Kidney (tissue), 22 donors: ENCODE measurements at places on chromosomes 4 and X. TPM values are rescaled to one million over a fixed set of nuclear protein-coding genes. Genes with fewer than 3 reads are reported as not detected.

The TCEAL4 gene
- polyA plus RNA-seq, result 193 TPM

- DNase-seq, result no peak
Observed at GRCh38 chr4:16048619-16049419, 35.0 kb downstream of the PROM1 start.

GRCh38 chrX:110531873-110532580, 173.4 kb downstream of the RTL9 start:
- DNase-seq, result no peak

The GLOD5 gene
- 12.6 TPM for polyA plus RNA-seq

The FDCSP gene
- polyA plus RNA-seq, result not detected

DNA sequence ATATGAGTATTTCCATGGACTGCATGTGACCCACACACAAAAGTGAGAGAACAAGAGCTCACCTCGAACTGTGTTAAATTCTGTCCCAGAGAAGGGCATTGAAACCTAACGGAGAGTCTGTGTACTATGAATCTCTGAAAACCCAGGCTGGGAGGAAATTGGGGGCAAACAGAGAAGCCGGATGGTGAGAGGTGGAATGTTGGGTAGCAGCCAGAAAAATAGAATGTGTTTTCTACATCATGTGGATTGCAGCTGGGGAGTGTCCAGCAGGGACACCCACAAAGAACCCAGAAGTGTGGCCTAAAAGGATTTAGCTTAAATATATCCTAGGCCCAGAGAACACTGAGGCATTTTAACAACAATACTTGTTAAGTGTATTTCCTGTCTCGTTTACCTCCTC, 38.6 kb downstream of the MND1 start:
- DNase-seq, result no peak

The ZBTB49 gene
- 2.8 TPM for polyA plus RNA-seq

The PTTG2 gene
- polyA plus RNA-seq, result not detected

DNA sequence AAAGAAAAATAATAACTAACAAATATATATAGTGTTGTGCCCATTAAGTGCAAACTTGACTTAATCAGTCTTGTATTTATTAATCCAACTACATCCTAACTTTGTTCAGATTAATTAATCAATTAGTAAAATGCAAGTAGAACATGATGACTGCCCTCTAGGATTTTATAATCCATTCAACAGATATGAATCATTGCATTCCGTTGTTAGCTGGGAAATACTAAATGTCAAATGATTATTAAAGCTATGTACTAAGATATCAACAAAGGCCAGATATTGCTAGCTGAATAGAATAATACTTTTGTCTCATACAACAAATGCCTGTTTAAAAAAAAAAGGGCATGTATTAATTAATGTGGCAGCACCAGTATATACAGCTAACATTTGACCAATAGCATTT, 1366.3 kb downstream of the STIM2 start:
- no peak for DNase-seq

- DNase-seq, result no peak
Observed at GRCh38 chr4:40502220-40502619, 127.4 kb downstream of the RBM47 start.

- no peak for DNase-seq
Observed at GRCh38 chr4:10613926-10614478, 70.6 kb downstream of the CLNK start.

The EMCN gene
- 140 TPM for polyA plus RNA-seq

DNA sequence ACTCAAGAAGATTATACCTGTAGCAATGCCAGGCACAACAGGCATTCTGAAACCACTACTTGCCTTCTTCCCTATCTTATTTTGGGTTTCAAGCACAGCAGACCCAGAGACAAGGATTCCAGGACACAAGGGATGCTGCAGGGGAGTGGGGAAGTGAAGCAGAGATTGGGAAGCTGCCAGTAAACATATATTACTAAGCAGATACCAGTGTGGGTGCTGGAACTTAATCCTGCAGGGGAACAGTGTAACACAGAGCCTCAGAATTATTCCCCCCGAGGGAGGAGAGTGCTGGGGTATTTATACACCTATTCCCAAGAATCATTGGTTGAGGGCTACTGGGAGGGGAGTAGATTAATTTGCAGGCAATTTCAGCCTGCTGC, 33.3 kb upstream of the MAML3 start:
- DNase-seq, result no peak

The FABP2 gene
- polyA plus RNA-seq, result not detected

DNA sequence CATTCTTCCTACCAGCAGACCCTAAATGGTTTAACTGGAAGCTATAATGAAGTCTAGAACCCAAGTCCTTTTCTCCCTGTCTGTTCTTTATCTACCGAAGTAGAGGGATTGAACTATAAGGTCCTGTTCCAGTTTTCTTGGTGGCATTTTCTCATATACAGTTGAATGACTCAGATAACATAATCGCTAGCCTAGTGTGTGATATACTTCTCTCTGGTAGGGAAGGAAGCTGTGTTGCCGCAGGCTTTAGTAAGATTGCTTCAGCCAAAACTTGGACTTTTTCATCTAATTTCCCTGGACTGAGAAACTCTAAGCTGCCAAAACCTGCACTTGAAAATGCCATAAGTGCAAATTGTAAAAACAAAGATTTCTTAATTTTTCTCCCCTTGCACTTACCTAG, 123.4 kb downstream of the NWD2 start:
- no peak for DNase-seq

DNA sequence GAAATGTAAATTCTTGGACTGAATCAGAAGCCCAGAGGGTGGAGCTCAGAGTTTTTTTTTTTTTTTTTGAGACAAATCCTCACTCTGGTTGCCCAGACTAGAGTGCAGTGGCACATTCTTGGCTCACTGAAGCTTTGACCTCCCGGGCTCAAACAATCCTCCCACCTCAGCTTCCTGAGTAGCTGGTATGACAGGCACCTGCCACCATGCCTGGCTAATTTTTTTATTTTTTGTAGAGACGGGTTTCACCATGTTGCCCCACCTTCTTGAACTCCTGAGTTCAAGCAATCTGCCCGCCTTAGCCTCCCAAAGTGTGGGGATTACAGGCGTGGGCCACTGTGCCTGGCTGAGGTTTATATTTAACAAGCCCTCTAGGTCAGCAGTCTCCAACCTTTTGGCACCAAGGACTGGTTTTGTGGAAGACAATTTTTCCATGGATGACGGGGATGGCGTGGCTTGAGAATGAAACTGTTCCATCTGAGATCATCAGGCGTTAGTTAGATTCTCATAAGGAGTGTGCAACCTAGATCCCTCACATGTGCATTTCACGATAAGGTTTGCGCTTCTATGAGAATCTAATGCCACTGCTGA, 76.7 kb downstream of the FHIP1A start:
- DNase-seq, result no peak

DNA sequence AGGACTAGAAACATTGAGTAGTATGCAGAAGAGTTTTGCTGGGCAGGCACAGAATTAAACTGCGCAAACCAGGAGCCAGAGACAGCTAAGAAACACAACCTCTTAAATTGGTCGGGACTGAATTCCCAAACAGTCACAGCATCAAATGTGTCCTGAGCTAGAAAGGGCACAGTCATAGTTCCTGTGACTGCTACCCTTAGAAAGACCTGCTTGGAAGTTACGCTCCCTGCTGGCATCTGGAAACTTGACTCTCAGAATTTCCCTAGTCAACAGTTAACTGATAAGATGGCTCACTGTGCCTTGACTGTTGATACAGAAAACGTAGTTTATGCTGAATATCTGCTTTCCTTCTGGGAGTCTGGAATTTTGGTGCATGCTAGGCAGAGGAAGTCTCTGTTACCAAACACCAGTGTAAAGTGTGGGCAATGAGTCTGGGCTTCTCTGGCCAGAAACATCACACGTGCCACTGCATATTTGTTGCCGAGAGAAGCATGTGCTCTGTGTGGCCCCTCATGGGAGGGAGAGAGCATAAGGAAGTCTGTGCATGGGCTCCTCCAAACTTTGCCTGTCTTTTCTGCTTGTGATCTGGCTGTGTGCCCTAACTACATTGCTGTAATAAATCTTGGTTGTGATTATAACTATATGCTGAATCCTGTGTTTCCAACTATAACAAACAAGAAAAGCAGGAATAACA, 11.6 kb upstream of the EOLA2 start:
- no peak for DNase-seq

The TMPRSS11D gene
- not detected for polyA plus RNA-seq

DNA sequence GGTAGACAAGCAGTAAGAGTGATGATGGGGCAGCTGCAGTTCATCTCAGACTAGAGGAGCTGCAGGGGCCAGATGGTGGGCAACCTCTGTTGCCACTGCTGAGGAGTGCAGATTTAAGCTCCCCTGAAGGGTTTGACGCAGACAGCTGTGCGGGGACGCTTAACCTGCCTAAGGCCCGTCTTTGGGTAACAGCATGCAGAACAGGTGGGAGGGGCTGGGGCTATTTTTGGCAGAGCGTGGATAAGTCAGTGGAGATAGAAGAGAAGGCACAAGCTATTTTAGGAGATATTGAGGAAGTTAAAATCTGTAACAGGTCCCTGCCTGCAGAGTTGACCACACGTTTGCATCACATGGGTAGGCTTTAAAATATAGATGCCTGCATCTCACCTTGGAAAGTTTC, 10.5 kb downstream of the CD99 start:
- DNase-seq, result no peak

- DNase-seq, result peak; percentile 59
Observed at GRCh38 chrX:47746446-47746845, 87.5 kb upstream of the UXT start.

DNA sequence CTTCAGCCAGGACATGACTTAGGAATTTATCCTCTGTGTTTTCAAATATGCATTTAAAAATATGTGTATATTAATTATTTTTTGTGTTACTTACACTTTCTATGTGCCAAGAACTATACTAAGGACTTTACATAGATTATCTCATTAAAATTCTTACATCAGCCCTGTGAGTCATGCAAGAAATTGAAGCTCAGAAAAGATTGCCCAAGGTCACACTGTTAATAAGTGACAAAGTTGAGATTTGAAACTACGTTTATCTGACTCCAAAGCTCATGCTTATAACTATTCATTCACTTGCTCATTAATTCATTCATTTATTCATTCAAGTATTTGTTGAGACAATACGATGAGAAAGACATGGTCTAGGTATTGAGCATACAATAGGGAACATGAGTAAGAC, 62.9 kb upstream of the CHRDL1 start:
- no peak for DNase-seq

- no peak for DNase-seq
Observed at GRCh38 chr4:38780833-38781484, 1.8 kb downstream of the TLR10 start.

DNA sequence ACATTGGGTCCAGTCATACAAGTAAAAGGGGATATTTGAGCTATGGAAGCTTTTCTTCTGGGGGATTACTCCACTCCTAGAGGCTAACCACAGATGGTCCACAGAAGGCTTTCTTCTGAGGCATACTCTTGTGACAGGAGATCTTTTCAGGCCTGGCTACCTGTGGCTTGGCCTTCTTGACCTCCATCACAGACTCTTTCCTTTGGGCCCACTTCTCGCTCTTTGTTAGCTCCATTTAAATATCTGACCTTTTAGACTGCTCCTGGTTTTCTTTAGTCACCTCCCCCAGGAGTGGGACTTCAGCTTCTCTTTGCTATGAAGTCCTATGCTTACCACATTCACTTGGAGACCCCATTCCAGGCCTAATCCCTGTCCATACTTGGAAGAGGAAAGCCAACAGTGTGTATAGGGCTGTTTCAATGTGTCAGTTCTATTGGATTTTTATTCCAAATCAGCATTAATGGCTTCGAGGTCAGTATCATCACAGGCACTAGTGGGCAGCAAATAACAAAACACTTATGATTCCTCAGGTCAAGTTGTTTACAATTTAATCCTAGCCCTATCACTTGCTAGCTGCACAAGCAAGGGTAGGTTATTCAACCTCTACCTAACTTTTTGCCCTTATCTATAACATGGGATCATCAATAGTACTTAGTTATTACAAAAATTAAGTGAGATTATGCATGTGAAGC, 26.3 kb downstream of the GPC3 start:
- DNase-seq, result no peak

GRCh38 chr4:178738026-178738425, 1295.8 kb upstream of the AGA start:
- no peak for DNase-seq

DNA sequence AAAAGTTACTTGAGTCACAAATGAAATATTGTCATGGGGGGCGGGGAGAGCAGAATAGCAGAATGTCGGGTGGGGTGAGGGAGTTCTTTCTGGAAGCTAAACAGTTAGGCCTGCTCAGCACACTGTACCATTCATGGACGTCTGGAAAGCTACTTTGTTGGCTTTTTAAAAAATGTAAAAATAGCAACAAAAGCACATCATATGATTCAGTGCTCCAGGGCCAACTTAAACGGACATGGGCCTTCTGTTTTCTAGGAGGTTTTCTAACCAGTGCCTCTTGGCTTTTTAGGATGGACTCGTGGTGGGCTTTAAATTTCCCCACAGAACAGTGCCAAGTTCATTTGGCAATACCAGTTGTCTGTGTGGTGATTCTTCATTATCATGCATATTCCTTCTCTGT, 57.4 kb upstream of the CLCN4 start:
- DNase-seq, result no peak

DNA sequence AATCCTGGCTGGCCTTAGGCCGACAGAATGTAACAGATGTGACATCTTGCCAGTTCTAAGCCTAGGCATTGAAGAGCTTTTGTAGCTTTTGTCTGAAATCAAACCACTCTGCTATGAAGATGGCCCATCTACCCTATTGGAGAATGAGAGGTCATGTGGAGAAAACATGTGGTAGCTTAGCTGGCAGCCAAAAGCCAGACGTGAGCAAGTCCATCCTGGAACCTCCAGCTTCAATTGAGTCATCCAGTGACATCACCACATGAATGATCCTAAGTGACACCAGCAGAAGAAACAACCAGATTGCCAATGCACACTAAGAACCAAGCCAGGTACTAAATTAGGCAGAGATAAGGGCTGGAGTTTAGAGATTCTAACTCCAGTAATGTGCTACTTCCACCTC, 154.8 kb upstream of the ZFP42 start:
- no peak for DNase-seq

DNA sequence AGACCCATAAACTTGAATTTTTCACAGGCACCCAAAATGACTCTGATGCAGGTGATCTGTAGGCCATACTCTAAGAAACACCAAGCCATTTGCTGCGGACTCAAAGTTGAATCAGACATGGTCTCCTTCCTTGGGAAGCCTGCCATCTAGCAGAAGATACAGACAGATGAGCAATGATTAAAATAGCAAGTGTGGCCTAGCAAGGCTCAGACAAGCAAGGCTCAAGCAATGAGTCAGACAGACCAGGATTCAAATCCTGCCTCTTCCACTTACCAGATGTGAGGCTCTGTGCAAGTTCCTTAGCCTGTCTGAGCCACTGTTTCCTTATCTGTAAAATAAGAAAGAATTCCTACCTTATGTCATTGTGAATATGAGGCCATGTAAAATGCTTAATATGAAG, 2.3 kb downstream of the CCDC149 start:
- DNase-seq, result no peak

DNA sequence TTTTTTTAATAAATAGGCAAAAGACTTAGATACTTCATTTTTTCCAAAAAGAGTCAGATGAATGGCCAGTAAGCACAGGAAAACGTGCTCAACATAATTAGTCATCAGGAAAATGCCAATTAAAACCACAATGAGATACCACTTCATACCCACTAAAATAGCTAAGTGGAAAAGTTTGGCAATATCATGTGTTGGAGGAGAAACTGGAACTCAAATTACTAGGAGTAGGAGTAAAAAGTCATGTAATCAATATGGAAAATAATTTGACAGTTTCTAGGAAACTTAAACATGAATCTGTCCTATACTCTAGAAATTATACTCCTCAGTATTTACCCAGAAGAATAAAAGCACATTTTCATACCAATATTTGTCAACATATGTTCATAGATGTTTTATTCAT, 449.8 kb downstream of the INPP4B start:
- DNase-seq, result no peak

The REELD1 gene
- 0.58 TPM for polyA plus RNA-seq

The FAAH2 gene
- polyA plus RNA-seq, result 17.1 TPM
